Left lung (tissue), 14 donors: ENCODE measurements at places on chromosomes 7 and 10. TPM values are rescaled to one million over a fixed set of nuclear protein-coding genes. Genes with fewer than 3 reads are reported as not detected.

DNA sequence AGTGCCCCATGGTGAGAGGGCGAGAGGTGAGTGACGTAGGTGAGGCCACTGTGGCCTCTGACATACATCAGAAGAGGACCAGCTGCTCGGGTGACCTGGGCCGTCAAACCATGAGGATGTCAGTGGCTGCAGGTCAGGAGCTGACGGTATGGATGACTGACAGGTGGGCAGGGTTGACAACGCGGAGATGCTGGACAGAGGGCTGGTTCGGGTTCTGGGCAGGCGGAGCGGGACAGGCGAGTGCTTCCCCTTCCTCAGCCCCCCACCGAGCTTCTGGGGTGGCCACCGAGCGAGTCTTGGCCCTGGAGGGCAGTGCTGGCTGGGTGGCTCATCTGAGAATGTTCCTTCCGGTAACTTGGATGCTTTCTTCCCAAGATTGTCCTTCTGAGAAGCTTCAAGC, 91.8 kb downstream of the ACTR3B start:
- H3K36me3 ChIP-seq, result no peaks in the 10 kb centered on the region
- no peak overlapping the region for H3K4me3 ChIP-seq
- no peaks in the 10 kb centered on the region for H3K27me3 ChIP-seq
- no peak for DNase-seq
- no peak overlapping the region for H3K27ac ChIP-seq

DNA sequence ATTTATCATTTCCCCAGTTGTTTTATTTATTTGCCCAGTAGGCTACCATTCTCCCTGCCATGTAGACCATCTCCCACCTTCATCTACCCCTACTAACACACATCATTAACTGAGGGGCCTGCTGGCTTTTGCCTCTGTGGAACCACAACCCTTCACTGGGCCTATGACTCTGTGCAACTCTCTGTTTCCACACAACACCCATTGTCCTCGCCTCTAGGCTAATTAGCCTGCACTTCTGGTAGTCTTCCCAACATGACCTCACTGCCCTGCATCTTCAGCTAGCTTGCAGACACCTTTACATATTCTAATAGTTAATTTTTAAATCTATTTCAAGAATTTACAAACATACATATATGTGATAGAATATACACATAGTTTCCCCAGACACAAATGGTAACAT, 7.5 kb downstream of the ANKIB1 start:
- no peaks in the 10 kb centered on the region for H3K27me3 ChIP-seq
- no peak overlapping the region for H3K27ac ChIP-seq
- H3K4me3 ChIP-seq, result no peak overlapping the region
- no peaks in the 10 kb centered on the region for H3K36me3 ChIP-seq

- no peak overlapping the region for H3K4me3 ChIP-seq
- peak overlapping the region; percentile 53 for H3K27ac ChIP-seq
- H3K36me3 ChIP-seq, result no peaks in the 10 kb centered on the region
- no peaks in the 10 kb centered on the region for H3K27me3 ChIP-seq
These were observed 24.0 kb upstream of the EEPD1 start for GRCh38 chr7:36129048-36129534.

The DKK1 gene
- 36.0 TPM for total RNA-seq

The YKT6 gene
- total RNA-seq, result 88.2 TPM

The PON1 gene
- 0.42 TPM for total RNA-seq
